ENCODE measurements at places on chromosomes 3 and 15.

DNA sequence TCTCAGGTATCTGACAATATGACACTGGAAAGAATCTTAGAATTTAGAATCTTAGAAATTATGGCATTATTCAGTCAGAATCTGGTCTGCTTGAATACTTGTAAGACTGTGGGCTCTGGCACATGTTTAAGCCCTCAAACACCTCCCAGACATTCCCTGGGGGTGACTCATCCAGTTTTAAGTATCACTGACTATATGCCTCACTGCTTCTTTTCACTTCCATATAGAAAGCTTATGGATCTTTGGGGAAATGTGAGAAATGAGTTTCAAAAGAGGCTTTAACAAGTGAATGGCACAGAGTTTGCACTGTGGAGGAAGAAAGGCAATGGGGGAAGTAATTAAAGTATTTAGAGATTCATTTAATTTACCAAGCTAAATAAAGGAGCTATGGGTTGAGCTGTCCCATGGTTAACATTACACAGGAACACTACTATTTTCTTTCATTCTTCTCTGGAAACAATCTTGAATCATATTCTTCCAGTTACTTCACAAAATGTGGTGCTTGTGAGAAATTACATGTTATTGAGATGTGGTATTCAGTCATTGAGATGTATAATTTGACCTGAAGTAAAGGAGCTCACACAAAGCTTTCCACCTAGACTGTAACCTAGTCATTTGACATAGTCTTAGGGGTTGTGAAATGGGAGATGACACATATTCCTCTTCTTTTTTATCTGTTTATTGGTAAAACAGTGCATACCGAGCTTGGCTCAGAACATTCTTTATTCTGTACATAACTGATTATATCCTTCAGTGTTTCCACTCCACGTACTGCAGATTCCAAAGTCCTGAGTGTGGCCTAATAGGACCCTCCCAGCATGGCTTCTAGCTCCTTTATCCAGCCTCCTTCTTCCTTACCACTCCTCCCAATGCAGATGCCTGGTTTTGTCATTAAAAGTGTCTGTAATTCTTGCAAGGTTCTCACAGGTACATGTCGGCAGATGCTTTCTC is 544.6 kb upstream of the NECTIN3 start:
- H3K4me1 ChIP-seq = no peaks in the 10 kb centered on the region
- peaks cover 9% of the 10 kb centered on the region for H3K27me3 ChIP-seq
- H3K4me3 ChIP-seq = no peak overlapping the region
- H3K27ac ChIP-seq = no peak overlapping the region
- DNase-seq = no peak

DNA sequence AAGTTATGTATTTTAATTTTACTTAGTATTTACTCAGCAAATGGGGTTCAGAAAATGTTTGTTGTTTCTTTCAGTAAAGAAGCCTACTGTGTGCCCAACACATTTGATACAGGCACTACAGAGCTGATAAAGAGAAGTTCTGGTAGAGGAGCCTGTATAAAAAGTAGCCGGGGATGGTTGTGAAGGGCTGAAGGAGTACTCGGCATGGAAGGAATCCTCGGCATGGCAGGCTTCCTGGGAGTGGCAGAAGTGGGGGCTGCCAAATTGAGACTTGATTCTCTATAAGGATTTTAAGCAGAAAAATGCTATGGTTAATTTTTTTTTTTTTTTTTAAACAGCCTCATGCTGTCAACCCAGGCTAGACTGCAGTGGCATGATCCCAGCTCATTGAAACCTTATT is 9.3 kb downstream of the ARL13B start:
- no peak overlapping the region for H3K4me3 ChIP-seq
- H3K27me3 ChIP-seq = no peaks in the 10 kb centered on the region

GRCh38 chr15:68566377-68566954 is 12.3 kb upstream of the CORO2B start:
- H3K4me1 ChIP-seq = no peaks in the 10 kb centered on the region
- H3K27ac ChIP-seq = no peak overlapping the region
- peaks cover 65% of the 10 kb centered on the region for H3K27me3 ChIP-seq
- no peak for DNase-seq

DNA sequence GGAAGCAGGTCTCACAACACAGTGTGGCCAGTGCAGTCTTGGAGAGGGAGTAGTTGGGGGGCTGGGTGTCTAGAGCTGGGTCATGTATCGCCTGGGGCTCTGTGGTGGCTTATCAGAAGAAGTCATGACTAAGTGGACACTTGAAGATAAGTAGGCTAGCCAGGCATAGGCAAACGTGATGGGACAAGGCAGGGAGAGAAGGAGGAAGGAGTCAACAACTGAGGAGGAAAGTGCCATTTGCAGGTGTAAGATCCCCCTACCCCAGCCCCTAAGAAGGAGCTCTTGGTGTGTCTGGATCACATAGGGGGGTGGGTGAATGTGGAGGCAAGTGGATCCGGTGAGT is 352.3 kb downstream of the LRTM1 start:
- no peak for DNase-seq
- no peaks in the 10 kb centered on the region for H3K4me1 ChIP-seq
- H3K27ac ChIP-seq = no peak overlapping the region

GRCh38 chr3:127351775-127352350 is 64.0 kb upstream of the PRR20G start:
- no peak overlapping the region for H3K27ac ChIP-seq
- no peak for DNase-seq
- H3K27me3 ChIP-seq = peaks cover 35% of the 10 kb centered on the region
- H3K36me3 ChIP-seq = no peaks in the 10 kb centered on the region
- H3K4me1 ChIP-seq = no peaks in the 10 kb centered on the region
- H3K4me3 ChIP-seq = no peak overlapping the region

DNA sequence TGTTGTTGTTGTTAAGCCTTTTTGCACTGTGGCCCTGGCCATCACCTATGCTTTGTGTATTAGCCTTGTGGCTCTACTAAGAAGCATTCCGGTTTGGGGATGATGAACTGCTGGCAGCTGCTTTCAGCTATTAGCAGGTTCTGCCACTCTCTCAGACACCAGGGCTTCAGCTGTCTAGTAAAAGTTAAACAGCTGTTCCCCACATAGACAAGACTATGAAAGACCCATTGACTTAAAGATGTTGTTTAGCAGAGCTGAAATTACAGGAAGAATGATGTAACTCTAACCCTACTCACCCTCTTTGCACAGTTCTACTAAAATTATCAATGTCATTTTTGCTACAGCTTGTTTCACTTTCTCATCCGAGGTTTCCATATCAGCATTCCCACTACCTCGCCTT is 131.2 kb upstream of the CGNL1 start:
- no peaks in the 10 kb centered on the region for H3K27me3 ChIP-seq
- H3K36me3 ChIP-seq = peaks cover 16% of the 10 kb centered on the region
- H3K4me1 ChIP-seq = no peaks in the 10 kb centered on the region

DNA sequence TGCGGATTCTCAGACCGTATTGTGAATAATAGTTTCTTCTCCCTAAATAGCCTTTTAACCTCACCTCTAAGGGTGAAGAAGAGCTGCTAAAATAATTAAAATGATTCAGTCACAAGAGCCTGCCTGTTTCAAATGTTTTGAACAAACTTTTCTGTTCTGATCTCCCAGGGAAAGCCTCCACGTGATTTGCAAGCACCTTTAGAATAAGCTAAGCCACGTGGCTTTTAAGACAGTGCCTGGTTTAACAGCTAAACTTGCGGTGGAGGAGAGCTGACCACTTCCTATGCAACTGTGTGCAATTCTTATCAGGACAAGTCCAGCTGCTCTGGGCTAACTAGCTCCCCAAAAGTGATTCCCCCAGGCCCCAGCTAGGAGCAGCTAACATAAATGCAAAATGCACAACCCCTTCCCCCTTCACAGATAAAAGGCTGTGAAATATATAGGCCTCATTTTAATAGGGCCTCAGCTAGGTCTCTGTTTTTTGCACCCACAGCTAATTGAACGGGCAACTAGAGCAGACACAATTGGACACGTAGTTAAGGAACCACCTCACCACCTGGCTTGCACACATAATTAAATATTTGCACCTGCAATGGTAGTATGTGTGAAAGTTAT is 401.2 kb upstream of the NR2F2 start:
- H3K4me1 ChIP-seq = peaks cover 18% of the 10 kb centered on the region
- no peaks in the 10 kb centered on the region for H3K27me3 ChIP-seq
- H3K36me3 ChIP-seq = no peaks in the 10 kb centered on the region

DNA sequence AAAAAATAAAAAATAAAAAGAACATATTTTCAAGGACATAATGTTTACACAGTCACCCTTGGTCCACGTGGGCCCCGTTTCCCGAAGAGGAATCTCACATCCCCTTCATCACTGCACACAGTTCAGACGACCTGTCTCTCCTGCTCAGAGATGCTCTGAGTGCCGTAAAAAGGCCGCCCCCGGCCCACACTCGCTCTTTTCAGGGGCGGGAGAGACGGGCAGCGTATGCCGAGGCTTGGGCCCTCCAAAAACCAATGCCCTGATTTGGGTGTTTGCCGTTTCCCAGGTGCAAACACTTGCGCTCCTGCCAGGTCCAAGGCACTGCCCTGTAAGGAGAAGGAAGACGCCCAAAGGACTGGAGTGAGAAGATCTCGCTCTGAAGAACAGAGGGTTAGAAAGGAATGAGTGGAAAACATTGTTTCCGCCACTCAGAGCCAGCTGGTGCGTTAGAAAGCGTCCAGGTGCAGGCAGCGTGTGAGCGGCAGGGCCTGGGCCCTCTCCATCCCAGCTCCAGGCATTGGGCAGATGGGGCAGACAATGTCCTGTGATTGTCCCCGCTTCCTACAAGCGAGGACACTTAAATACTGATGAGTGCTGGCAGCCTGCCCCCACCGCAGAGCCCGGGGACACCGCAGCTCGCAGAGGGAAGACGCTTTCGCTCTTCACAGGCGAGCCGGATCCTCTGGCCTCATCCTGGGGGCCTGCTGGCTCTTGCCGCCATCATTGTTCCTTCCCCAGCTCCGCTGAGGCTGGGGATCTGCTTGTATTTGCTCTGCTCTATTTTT is 53.2 kb downstream of the NIPA2 start:
- peaks cover 3% of the 10 kb centered on the region for H3K36me3 ChIP-seq
- no peak overlapping the region for H3K27ac ChIP-seq
- no peaks in the 10 kb centered on the region for H3K27me3 ChIP-seq

- H3K4me1 ChIP-seq = no peaks in the 10 kb centered on the region
- no peak overlapping the region for H3K27ac ChIP-seq
- no peak overlapping the region for H3K4me3 ChIP-seq
Measured at GRCh38 chr3:6035626-6036025, 825.3 kb upstream of the GRM7 start.

DNA sequence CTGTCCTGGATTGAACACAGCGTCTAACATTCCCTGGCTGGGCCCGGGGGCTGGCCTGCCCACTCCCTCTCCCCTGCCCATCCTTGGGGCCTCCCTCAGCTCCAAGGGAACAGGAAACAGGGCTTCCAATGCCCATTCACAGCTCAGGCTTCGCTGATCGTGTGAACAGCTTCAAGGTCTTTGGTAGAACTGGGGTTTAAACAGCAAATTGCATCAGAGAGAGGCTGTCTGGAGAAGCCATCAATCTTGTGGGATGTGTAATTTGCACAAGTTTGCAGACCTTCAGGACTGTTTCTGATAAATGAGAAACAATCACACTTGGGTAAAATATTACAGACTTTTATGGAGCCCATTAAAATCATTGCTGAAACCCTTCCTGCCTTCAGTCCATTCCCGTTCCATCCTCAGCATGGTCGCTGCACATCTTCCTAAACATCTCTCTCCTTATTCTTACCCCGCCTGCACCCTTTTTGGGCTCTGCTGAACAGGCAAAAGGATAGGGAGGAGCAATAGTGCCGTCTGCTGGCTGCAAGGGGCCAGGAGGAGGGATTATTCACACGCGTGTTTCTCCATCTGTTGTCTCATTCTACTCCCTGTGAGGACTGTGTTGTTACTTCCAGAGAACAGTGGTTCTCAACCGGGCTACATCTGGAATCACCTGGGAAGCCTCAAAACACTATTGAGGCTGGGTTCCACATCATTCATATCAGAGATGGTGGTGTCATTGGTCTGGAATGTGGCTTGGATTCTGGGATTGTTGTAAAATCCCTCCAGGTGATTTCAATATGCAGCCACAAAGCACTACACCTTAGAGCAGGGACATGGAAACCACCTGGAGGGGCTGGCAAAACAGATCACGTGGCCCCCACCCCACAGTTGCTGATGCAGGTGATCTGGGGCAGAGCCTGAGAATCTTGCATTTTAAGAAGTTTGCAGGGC is 116.3 kb downstream of the CLSTN2 start:
- H3K27ac ChIP-seq = no peak overlapping the region
- peaks cover 33% of the 10 kb centered on the region for H3K27me3 ChIP-seq
- no peak overlapping the region for H3K4me3 ChIP-seq
- DNase-seq = no peak
- no peaks in the 10 kb centered on the region for H3K4me1 ChIP-seq

- no peak overlapping the region for H3K27ac ChIP-seq
- no peaks in the 10 kb centered on the region for H3K4me1 ChIP-seq
- H3K4me3 ChIP-seq = no peak overlapping the region
- DNase-seq = no peak
Measured at GRCh38 chr15:26882616-26883365, 15.9 kb downstream of the GABRA5 start.

DNA sequence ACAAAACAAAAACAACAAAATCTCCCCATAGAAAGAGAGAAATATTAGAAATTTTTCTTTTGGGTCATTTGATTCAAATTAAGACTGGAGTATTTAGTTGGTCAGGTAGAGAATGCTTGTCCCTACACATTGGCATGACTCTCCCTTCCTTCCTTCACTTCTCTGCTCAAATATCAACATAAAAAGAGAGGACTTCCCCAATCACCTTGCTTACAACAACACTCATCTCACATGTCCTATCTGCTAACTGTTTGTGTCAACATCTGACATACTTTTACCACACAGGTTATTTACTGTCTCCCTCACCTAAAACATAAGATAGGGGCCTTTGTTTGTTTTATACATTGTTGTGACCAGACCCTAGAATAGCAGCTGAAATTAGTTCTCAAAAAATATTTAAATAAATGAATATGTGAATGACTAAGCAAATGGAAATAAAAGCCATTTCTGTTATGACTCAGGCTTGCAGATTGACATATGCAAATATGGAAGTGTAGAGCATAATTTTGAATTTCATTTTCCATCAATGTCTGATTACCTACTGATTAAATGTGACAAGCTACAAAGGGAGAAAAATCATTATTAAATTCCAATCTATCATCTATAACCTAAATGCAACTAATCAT is 304.8 kb downstream of the CTNNB1 start:
- no peak for DNase-seq
- H3K4me3 ChIP-seq = no peak overlapping the region
- no peaks in the 10 kb centered on the region for H3K27me3 ChIP-seq
- H3K4me1 ChIP-seq = no peaks in the 10 kb centered on the region
- H3K27ac ChIP-seq = no peak overlapping the region

DNA sequence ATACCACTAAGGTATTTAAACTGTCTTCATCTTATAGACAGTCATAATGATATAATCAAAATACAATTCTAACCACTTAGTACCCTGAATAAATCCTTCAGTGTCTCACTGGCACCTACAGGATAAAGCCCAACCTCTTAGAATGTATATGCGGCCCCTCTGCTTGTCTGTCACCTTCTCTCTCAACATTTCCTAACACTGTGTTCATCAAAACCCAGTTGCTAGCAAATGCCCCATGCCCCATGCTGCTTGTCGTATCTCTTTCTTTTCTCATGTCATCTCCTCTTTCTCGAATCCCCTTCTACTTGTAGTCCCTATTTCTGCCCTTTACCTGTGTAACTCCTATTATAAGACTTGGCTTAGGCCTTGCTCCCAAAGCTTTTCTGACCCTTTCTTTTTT is 24.6 kb upstream of the PLSCR4 start:
- H3K36me3 ChIP-seq = peaks cover 2% of the 10 kb centered on the region
- no peaks in the 10 kb centered on the region for H3K4me1 ChIP-seq
- no peaks in the 10 kb centered on the region for H3K27me3 ChIP-seq
- H3K27ac ChIP-seq = no peak overlapping the region
- DNase-seq = no peak

Measured in central memory CD8-positive, alpha-beta T cell (primary cell).